ENCODE measurements at places on chromosomes 2 and 18. TPM values are rescaled to one million over a fixed set of nuclear protein-coding genes. Genes with fewer than 3 reads are reported as not detected.

SP5 gene
- not detected for total RNA-seq

CCDC141 gene
- 258 TPM for total RNA-seq

SUCLG1 gene
- 214 TPM for total RNA-seq

OTOS gene
- not detected for total RNA-seq

ITGA4 gene
- total RNA-seq: 2.3 TPM

TUBB6 gene
- 75.1 TPM for total RNA-seq
